DMS153 (cell line): ENCODE measurements at places on chromosomes 5 and 9.

DNA sequence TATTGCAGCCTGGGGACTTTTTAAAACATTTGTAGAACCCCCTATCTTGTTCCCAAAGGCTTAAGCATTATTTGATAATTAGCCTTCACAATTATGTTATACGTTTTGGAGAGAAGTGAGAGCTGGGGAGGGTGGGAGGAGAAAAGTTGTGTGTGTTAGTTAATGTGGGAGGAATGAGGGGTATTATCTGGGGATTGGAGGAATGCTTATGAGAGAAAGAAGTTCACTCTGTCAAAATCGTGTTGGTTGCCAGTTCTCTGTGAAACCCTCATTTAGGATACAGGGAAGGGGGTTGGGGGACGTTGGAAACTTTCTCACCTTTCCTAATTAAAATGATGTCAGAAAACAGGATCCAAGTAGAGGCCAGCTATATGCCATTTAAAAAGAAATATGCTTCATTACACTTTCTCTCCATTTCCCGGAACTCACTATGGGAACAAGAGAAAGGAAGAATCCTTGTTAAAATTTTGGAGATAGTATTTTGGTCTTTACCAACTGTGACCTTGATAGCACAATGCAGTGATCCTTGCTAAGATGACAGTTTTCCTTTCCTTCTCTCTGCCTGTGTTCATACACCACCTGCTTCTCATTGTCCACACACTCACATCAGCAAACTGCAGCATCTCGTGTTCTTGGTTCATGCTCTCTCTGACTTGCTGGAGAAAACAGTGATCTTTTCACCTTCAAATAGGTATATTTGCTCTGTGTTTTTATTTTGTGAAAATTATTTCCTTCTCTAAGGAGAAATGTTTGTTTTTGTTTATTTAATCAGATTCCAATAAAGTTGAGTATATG is 336.7 kb upstream of the CLINT1 start:
- DNase-seq = no peak

GRCh38 chr5:165079389-165079788 is 1574.0 kb downstream of the MAT2B start:
- DNase-seq = no peak

- DNase-seq = no peak
Observed at GRCh38 chr5:55575815-55576583, 41.2 kb upstream of the PLPP1 start.

GRCh38 chr5:113224605-113225065 is 210.2 kb downstream of the TSSK1B start:
- no peak for DNase-seq

GRCh38 chr5:177336112-177336511 is 15.4 kb downstream of the LMAN2 start:
- DNase-seq = no peak

DNA sequence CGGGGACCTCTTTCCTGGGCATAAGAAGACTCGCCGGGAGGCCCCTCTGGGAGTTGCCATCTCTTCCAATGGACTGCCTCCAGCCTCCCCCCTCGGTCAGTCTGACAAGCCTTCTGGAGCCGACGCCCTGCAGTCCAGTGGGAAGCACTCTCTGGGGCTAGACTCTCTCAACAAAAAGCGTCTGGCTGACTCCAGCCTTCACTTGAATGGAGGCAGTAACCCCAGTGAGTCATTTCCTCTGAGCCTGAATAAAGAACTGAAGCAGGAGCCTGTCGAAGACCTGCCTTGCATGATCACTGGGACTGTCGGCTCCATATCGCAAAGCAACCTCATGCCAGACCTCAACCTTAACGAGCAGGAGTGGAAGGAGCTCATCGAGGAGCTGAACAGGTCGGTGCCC is 28.4 kb upstream of the LTC4S start:
- DNase-seq = no peak

GRCh38 chr5:174571662-174572397 is 152.6 kb upstream of the MSX2 start:
- DNase-seq = no peak

- no peak for DNase-seq
Observed at GRCh38 chr9:127133739-127134167, 11.3 kb upstream of the ANGPTL2 start.

DNA sequence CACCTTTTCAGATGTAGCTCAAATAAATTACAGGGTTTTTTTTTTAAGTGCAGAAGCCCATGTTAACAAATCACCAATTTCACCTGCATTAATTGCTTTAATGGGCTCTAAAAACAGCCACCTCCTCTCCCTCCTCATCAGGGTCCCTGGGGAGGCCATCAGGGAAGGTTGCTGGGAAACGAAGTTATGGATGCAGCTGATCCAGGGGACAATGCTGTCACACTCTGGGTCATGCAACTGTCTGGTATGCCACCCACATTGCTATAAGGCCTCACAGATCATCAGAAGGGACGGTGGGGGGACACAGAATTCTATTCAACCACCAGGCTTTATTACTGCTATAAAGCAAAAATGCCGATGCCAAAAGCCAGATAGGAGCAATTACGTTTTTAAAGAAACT is 9.3 kb downstream of the WHRN start:
- no peak for DNase-seq

DNA sequence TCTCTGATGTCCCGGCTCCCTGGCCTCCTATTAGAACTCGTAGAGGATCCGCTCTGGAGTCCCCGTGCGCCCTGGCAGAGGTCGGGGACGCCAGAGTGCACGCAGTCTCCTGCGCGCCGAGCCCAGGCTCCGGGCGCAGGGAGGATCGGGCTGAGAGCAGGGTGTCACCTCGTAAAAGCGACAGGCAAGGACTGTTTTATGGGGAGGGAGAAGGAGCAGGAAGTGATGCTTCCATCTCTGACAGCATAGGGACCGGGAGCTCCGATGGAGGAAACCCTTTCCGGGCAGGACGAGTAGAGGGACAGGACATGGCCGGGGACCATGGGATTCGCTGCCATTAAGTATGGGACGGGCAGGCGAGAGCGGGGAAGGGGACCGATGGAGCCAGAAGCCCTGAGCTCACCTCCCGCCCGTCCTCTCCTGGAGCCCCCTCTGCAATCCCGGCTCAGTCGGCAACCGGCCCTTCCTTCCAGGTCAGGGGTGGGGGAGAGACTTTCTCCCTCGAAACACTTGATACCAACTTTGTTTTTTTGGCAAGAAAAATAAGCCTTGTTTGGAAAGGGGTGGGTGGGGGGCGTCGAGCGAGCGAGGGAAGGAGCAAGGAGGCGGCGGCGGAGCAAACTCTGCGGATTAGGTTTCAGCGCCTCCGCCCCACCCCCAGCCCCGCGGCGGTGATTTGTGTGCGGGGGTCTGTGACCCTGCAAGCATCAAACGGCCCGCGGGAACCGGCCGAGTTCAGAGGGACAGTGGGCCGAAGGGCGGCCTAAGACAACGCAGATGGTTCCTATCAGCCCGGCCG is 12.6 kb downstream of the LMX1B start:
- DNase-seq = no peak

GRCh38 chr9:122125158-122125508 is 32.0 kb upstream of the TTLL11 start:
- DNase-seq = peak; percentile 22

DNA sequence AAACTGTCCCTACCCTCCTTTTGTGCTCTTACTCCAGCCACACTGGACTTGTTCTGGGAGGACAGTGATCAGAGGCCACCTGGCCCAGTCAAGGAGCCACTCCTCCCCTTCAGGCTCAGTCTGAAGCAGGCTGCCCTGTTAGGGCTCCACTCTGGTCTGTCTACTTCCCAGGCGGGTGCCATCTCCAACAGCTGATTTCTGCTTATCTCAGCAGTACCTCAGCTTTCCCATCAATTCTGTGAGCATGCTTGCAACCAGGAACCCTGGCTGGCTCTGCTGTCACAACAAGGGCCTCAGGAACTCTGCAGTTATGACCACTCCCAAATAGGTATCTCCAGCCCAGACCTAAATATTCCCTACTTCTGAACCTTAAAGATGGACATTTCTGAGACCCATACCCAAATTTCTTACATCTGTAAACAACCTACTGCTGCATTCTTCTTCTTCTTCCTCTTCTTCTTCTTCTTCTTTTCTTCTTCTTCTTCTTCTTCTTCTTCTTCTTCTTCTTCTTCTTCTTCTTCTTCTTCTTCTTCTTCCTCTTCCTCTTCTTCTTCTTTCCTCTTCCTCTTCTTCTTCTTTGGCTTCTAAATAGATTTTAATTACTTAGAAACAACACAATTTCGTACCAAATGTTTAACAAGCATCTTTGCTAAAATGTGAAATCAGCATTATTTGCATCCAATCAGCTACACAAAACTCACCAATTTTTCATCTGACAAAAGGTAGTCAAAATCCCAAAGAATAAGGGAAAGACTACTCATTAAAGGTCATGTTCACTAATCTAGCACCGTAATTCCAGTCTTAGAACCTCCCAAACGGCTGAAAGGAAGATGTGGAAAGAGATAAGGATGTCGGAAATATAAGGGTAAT is 13.6 kb upstream of the SLC22A4 start:
- DNase-seq = no peak

DNA sequence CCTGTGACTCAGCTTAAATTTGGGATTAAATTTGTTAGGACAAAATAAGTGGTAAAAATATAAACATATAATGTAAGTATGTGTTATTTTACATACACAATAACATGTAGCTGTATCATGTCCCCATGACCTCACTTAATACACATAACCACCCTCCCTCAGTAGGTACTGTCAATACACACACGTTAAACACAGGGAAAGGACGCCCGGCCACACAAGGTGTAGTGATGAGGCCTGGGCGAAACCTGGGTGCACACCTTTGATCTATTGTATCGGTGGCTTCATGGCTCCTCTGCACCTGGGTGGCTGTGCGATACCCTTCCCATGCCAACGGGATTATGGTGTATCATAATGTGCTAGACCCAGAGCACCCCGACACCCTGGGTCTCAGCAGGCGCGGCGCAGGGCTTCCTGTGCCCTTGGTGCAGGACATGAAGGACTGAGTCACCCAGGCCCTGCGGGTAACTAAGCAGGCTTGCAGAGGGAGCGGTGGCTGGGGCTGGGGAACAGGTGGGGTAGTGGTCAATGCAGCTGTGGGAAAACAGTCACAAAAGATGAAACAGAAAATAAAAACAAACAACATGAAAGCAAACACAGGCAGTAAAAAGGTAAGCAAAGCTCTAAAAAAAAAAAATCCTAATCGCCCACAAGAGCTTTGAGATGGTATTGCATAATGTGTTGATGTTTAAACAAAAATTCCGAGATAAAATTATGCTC is 127.5 kb upstream of the RETREG1 start:
- no peak for DNase-seq

GRCh38 chr9:81628897-81629296 is 60.5 kb downstream of the TLE1 start:
- no peak for DNase-seq

- DNase-seq = no peak
Observed at GRCh38 chr5:135308752-135309151, 90.3 kb downstream of the MACROH2A1 start.

GRCh38 chr5:33563983-33564908 is 123.5 kb downstream of the TARS1 start:
- DNase-seq = no peak

- no peak for DNase-seq
Observed at GRCh38 chr5:151757233-151758140, 944 bp downstream of the ATOX1 start.

- no peak for DNase-seq
Observed at GRCh38 chr5:109105631-109106267, 304.0 kb downstream of the PJA2 start.

GRCh38 chr5:178740181-178740557 is 9.7 kb upstream of the ZNF354A start:
- DNase-seq = no peak

- DNase-seq = no peak
Observed at GRCh38 chr9:17744786-17745185, 165.9 kb downstream of the SH3GL2 start.

- no peak for DNase-seq
Observed at GRCh38 chr5:17436761-17437221, 61.2 kb upstream of the TAF11L2 start.

GRCh38 chr5:124309241-124309980 is 437.0 kb downstream of the ZNF608 start:
- no peak for DNase-seq

DNA sequence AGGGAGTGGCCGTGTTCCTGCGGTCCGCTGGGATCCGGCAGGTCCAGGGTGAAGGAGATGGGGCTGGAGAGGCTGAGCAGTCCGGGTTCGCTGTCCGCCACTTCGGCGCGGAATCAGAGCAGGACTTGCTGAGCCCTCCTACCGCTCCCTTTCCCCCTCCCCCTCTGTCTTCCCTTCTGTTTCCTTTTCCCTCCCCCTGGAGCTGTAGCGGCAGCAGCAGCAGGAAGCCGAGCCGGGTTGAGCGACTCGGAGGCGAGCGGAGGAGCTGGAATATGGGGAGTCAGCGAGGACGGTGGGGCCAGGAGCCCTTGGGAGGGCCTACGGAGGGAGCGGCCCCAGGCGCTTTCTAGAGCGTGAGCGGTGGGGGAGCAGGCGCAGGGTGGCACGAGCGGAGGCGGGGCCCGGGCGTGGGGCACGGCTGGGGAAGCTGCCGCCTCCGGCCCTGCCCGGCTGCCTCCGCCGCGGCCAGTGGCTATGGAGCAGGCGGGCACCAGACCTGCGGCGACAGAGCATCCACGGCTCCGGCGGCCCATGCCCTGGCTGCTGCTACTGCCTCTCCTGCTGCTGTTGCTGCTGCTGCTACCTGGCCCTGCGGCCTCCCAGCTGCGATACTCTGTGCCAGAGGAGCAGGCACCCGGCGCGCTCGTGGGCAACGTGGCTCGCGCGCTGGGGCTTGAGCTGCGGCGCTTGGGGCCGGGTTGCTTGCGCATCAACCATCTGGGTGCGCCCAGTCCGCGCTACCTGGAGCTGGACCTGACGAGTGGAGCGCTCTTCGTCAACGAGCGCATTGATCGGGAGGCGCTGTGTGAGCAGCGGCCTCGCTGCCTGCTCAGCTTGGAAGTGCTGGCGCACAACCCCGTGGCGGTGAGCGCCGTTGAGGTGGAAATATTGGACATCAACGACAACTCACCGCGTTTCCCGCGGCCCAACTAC is at the start of gene PCDHAC2:
TSS of gene PCDHAC2 (plus strand) at position 184 of the 933 bp plus-strand sequence. CDS start at position 475, 291 bp downstream.
- peak; percentile 44 for DNase-seq

DNA sequence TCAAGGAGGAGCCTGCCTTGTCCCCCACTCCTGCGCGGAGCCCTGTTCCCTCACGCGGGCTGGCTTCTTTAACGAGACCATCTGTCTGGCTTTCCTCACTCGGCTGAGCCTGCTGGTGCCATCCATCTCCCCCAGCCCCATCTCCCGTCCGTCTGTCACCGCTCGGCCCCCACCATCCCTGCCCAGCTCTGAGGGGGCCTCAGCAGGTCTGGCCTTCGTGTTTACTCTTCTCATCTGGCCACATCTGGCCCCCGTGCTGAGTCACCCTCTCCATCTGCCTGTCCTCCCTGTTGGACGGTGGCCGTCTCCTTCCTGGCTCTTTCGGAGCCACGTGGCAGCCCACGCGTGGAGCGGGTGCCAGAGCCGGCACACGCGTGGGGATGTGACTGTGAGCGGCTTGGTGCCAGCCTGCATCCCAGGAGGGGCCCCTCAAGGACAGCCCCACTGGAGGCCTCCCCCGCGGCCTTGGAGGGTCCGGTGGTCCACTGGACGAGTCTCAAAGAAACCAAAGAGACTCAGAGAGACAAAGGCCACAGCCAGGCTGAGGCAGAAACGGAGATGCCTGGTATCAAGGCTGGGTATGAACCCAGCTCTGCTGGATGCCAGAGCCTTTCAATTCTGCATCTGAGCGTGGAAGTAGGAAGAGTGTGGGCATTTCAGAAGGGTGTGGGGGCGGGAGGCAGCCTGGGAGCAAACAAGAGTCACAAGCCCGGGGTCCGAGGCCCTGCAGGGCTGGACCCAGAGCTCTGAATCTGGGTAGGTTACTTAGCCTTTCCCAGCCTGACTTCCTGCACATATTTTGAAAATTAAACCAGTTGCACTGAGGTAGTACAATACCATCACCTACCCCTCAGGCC is 76.7 kb upstream of the UNC5A start:
- no peak for DNase-seq

- DNase-seq = no peak
Observed at GRCh38 chr5:6714226-6715041, 1.2 kb downstream of the TENT4A start.

- no peak for DNase-seq
Observed at GRCh38 chr5:126368239-126368812, 54.9 kb upstream of the GRAMD2B start.
